Activated CD8-positive, alpha-beta memory T cell treated with anti-CD3 and anti-CD28 coated beads for 36 hours (primary cell): ENCODE measurements at places on chromosomes 7 and 10. TPM values are rescaled to one million over a fixed set of nuclear protein-coding genes. Genes with fewer than 3 reads are reported as not detected.

Gene MACROH2A2
- total RNA-seq: 3.0 TPM

Gene ATG9B
- total RNA-seq: 7.7 TPM

Gene TDRD1
- 0.27 TPM for total RNA-seq

Gene TIMM23
- total RNA-seq: 103 TPM

Gene FAM131B
- total RNA-seq: 2.2 TPM

Gene EFCAB10
- total RNA-seq: not detected

Gene OR6B1
- not detected for total RNA-seq

Gene ZDHHC6
- total RNA-seq: 58.4 TPM

Gene CLRN3
- not detected for total RNA-seq

Gene UCN3
- not detected for total RNA-seq

Gene STOX1
- total RNA-seq: 0.34 TPM

Gene LIPN
- not detected for total RNA-seq

Gene ZNF804B
- total RNA-seq: not detected

Gene BPGM
- total RNA-seq: 18.3 TPM

Gene TSPAN12
- total RNA-seq: not detected

Gene INHBA
- total RNA-seq: 0.06 TPM

Gene VWC2
- not detected for total RNA-seq

Gene NEUROG3
- not detected for total RNA-seq

Gene ZNF727
- 0.17 TPM for total RNA-seq

Gene SPACDR
- 1.4 TPM for total RNA-seq

Gene TEX47
- total RNA-seq: not detected

Gene ELOVL3
- not detected for total RNA-seq

Gene SDK1
- 0.50 TPM for total RNA-seq

Gene DGKB
- total RNA-seq: not detected

Gene ZNF32
- total RNA-seq: 13.7 TPM

Gene FAM204A
- 60.9 TPM for total RNA-seq
